Glomerular endothelial cell (primary cell): ENCODE measurements at places on chromosomes 13 and 19.
A peak's percentile ranks its signal among the peaks of the same experiment; 100 is the strongest.

DNA sequence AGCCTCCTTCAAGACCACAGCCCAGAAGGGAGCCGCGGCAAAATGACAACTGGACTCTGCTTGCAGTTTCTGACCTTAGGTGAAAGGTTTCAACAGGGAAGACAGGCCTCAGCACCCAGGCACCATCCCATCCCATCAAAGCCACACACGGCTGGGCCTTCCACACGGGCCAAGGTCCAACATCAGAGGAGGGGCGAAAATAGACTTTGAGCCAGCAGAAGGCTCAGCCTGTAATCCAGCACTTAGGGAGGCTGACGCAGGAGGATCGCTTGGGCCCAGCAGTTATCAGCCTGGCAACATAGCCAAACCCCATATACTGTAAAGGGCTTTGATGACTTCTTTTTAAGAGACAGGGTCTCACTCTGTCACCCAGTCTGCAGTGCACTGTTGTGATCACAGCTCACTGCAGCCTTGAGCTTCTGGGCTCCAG, 26.8 kb upstream of the TINCR start:
- DNase-seq = no peak

DNA sequence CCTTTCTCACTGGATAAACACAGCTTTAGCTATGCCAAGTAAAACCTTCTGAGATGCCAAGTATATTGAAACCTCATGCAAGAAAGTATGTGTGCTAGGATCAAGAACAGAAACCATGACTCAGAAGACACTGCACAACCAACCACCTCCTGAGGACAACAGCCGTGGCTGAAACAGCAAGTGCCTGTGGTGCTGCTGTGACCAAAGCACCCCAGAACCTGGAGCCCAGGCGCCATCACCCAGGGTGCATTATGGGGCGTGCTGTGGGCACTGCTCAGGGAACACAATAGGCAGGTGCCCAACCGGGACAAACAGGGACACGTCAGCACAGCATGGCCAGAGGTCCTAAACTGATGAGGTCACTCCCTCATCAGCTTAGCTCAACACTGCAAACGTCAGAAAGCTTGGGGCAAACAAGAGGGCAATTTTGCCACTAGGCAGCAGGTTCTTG, 101.3 kb upstream of the SLC15A1 start:
- no peak for DNase-seq

- DNase-seq = no peak
These were observed 327.5 kb upstream of the DACH1 start for GRCh38 chr13:72194523-72194922.

DNA sequence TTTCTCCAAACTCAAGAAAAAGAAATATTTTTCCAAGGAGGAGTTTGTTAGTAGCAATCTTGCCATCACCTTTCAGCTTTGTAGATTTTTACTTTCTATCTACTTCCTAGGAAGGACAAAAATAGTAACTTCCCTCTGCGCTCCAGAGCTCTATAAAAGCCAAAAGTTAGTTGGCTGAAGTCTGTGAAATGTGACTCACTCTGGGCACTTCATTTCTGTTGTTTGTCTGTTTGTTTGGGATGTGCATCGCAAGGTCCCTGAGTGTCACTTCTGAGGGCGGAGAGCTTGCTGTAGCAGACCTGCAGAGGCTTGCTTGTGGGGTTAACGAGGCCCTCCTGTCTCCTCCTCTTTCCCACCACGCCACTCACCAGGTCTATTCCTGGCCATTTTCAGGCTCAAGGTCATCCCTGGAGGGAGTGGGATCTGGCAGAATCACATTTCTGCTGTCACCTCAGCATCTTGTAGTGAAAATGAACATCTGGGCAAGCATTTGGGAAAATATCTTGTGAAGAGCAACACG, 307.6 kb downstream of the GPC6 start:
- DNase-seq = no peak

DNA sequence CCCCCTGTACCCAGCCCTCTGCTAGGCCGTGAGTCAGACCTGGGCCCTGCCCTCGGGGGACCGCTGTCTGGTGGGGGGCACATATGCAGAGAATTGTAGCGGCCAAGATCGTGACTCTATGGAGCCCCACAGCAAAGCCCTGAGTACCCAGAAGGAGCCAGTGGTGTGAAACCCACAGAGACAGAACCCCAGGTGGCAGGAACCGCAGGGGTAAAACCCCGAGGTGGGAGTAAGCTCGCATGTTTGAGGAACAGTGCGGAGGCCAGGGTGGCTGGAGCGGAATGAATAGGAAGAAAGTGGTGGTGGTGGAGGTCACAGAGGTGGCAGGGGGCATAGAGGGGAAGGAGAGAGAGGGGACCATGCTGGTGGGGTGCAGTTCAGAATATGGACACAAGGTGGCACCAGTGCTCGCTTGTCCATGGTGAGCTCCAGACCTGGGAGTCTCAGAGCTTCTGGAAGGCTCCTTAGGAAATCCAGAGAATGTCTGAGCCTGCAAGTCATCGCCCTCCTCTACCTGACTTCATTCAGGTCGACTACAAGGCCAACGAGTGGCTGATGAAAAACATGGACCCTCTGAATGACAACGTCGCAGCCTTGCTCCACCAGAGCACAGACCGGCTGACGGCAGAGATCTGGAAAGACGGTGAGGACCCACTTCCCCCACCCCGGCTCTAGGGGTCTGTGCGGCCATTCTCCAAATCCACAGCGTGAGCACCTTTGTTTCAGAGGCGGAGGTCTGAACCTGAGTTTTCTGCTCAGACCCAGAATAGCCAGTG, 48.9 kb downstream of the MYH14 start:
- DNase-seq = peak; percentile 12

GRCh38 chr13:42688821-42689220, 92.6 kb upstream of the FAM216B start:
- DNase-seq = no peak

DNA sequence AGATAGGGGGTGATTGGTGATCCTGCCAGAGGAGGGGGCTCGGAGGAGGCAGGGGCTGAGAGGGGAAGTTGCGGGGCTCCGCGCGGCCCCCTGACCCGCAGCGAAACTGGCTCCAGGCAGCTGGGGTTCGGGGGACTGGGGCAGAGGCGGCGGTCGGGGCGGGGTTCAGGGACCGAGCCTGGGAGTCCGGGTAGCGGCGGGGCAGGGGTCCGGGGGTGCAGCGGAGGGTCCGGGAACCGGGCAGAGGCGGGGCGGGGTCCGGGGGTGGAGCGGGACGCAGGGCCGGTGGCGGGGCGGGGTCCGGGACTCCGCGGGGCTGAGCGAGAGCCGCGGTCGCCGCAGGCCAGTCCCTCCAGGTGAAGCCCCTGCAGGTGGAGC, 1.2 kb downstream of the MADCAM1 start:
- DNase-seq = no peak
